ENCODE measurements at places on chromosomes 2 and 18. TPM values are rescaled to one million over a fixed set of nuclear protein-coding genes. Genes with fewer than 3 reads are reported as not detected.

Gene ACSL3
- polyA plus RNA-seq: 42.5 TPM

Gene OSBPL1A
- 2.6 TPM for polyA plus RNA-seq

Gene SALL3
- polyA plus RNA-seq: not detected

Gene IFT172
- 4.6 TPM for polyA plus RNA-seq

Gene REG3A
- not detected for polyA plus RNA-seq

Gene REEP1
- 0.05 TPM for polyA plus RNA-seq

Gene SLC5A7
- polyA plus RNA-seq: not detected

Gene TUBA3D
- not detected for polyA plus RNA-seq

Gene WBP1
- polyA plus RNA-seq: 45.4 TPM

Gene CKAP2L
- polyA plus RNA-seq: not detected

Gene TNFAIP6
- not detected for polyA plus RNA-seq

Gene CFAP210
- not detected for polyA plus RNA-seq

Gene ANKRD62
- polyA plus RNA-seq: not detected

Gene FRZB
- not detected for polyA plus RNA-seq

Gene POTEJ
- not detected for polyA plus RNA-seq

Gene IGFBP2
- not detected for polyA plus RNA-seq

Gene LAMA3
- polyA plus RNA-seq: not detected

Gene THSD7B
- not detected for polyA plus RNA-seq

Gene NT5C1B
- 0.50 TPM for polyA plus RNA-seq

Gene GCG
- polyA plus RNA-seq: not detected

Gene PPP4R1
- 6.4 TPM for polyA plus RNA-seq

Gene STPG4
- polyA plus RNA-seq: not detected

Data from naive thymus-derived CD4-positive, alpha-beta T cell (primary cell).